ENCODE measurements at places on chromosomes 16 and 17.

DNA sequence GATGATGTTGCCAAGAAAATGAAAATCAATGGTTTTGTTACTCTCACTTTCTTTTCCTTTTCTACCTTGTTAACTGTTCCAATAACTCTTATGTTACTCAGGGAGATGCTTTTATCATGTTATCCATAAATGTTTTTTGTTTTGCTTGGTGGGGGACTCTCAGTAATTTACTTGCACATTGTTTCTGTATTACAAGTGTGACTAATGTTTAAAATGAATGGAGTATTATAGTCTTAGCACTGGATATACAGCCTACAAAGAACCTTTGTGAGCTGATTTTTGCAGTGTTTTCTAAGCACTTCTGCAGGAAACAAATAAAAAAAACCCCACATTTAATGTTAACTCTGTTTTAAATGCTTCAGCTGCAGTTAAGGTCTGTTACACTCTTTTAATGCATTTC lies 12.1 kb downstream of the VMP1 start:
- no peak for DNase-seq

GRCh38 chr17:40148527-40148926 lies 8.2 kb downstream of the CASC3 start:
- DNase-seq, result no peak

GRCh38 chr17:14366199-14366598 lies 65.3 kb downstream of the HS3ST3B1 start:
- no peak for DNase-seq

GRCh38 chr17:72236980-72237633 lies 116.3 kb downstream of the SOX9 start:
- no peak for DNase-seq

GRCh38 chr17:70271200-70271599 lies 101.9 kb downstream of the KCNJ2 start:
- DNase-seq, result no peak

GRCh38 chr16:667113-667779 lies 686 bp upstream of the RHOT2 start:
- DNase-seq, result no peak

- no peak for DNase-seq
These were observed 441.0 kb upstream of the SALL1 start for GRCh38 chr16:51592001-51592501.

DNA sequence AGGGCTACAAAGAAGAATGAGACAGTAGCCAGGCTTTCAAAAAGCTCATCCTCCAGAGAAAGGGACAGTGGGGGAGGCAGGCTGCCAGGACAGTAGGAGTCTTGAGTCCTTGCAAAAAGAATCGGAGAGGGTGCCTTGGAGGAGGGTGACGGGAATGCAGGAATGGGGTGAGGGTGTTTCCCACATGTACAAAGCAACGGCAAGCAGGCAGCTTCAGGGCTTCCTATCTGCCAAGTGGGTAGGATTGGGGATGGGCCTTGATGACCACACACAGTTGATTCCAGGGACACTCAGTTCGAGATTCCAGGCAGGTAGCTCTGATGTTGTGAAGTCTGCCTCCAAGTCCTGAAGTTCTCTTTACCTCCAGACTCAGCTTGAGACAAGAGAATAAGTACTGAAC lies 54.4 kb downstream of the C17orf67 start:
- DNase-seq, result no peak

DNA sequence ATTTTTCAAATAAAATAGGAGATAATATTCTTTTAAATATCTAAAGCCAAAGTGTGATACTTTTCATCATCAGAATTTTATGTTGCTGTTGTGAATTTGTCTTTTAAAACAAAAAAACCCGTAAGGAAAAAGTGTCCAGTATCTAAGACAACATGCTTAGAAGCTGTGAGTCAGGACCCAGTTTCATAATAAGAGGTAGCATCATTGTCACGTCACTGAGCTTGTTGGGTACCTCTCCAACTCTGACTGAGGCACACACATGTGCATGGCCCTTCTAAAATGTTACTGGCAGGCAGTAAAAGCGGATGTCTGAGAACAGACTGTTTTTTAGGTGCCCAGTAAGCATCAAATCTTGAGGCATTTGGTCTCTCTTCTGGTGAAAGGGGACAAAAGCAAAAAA lies 2.5 kb downstream of the CIAPIN1 start:
- DNase-seq, result no peak

DNA sequence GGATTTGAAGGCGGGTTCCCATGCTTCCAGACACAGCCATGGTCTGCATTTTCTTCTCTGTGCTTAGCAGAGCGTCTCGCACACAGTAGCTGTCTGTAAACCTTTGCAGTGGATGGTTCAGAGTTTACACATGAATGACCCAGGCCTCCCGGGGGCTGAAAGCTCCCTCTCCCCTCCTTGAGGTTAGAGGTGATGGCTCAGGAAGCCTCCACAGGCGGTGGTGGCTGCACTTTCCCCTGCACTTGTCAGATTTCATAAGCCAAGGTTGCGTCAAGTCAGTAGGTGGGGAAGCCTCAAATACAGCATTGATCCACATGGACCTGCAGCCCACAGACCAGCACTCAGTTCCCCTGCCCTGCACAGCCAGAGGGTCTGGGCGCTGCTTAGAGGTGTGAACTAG lies 211.9 kb downstream of the KATNIP start:
- DNase-seq, result no peak

DNA sequence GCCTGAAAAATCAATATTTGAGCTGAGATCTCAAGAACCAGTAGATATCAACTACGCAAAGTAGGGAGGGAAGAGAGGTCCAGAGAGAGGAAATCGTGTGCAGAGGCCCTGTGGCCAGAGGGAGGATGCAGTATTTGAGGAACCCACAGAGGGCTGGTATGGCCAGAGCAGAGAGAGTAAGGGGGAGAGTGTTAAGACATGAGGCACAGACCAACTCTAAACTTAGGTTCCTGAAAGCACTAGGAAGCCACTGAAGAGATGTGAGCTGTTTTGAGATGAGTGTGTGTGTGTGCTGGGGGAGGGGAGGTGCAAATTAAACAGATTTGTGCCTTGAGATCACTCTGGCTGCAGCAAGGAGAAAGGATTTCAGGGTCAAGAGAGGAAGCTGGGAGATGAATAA lies 10.9 kb downstream of the SLC13A2 start:
- no peak for DNase-seq

GRCh38 chr16:85187447-85187846 lies 75.2 kb upstream of the CIBAR2 start:
- DNase-seq, result no peak

GRCh38 chr16:68264128-68265077 lies at the start of gene SLC7A6:
TSS of gene SLC7A6 (plus strand) at chr16:68264526. CDS start at chr16:68274727, 10,201 bp downstream.
- no peak for DNase-seq

- DNase-seq, result no peak
These were observed 11.9 kb downstream of the PIEZO1 start for GRCh38 chr16:88772871-88773811.

DNA sequence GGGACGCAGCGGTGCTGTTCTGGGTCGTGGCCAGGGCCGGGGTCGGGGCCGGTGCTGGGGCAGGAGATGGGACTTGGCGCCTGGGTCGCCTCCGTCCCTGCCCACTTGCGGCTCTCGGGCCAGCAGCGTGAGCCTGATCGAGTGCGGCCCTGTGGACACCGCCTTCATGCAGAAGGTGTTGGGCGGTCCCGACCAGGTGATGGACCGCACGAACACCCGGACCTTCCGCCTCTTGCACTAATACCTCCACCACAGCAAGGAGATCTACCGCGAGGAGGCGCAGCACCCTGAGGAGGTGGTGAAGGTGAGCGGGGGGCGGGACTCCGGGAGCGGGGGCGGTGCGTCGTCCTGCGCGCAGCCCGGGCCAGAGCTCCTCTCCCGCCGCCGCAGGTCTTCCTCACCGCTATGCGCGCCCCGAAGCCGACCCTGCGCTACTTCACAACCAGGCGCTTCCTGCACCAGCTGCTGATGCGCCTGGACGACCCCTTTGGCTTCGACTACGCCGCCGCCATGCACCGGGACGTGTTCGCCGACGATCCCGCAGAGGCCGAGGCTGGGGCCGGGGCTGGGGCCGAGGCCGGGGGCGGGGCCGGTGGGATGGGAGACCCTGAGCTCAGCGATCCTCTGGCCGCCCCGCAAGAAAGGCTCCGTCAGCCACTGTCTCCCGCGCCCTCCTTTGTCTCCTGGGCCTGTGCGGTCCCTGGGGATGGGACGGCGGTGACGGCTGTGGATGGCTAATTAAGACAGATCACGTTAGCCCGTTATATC lies 4.5 kb upstream of the HSD17B1 start:
- no peak for DNase-seq

GRCh38 chr17:53792997-53793396 lies 29.7 kb upstream of the KIF2B start:
- no peak for DNase-seq

DNA sequence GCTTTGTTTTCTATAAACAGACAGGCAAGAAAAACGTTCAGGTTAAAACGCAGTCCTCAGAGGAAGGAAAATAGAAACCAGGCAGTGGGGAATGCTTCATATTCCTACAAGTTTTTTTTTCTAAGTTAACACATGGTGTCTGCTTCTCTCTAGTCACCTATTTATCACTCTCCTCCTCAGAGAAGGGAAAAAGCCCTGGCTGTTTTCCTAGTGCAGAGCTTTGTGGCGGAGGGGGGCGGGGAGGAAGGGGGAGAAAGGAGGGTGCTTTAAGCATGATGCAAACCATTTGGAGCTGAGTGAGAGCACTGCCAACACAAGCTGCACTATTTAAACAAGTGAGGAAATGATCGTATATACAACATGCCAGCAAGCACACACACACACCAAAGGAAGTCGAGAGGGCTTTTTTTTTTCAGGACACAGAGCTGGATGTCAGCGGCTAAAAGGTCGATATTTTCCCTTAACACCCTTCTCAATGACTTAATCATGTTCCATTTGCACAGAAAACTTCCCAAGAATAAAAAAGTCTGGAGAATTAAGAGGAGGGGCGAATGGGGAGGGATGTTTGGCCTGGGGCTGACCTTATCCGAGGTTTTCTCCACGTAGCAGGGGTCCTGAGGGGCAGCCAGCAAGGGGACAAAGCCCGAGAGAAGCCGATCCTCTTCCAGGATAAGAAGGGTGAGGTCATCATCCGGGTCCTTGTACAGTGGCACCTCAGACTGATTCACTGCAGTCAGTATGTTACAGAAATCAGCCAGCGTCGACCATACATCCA lies 117.4 kb downstream of the HIC1 start:
- no peak for DNase-seq

DNA sequence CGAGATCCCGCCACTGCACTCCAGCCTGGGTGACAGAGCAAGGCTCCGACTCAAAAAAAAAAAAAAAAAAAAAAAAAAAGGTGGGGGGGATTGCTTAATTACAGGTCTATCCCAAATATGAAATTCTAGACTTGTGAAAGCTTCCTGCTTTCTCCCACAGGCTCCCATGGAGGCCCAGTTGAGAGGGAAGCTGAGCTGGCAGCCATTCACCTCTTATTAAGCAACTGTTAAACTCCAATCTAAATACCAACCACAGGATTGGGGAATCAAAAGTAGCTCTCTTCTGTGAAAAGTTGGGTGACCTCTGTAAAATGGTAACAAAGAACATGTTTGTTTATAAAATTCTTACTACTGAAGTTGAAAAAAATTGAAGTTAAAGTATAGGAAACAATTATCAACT lies 45.8 kb upstream of the STAC2 start:
- DNase-seq, result no peak

- DNase-seq, result no peak
These were observed 12.0 kb downstream of the ACSF3 start for GRCh38 chr16:89105599-89106151.

GRCh38 chr16:12228602-12229499 lies 252.3 kb downstream of the SNX29 start:
- DNase-seq, result peak; percentile 18

- no peak for DNase-seq
These were observed 15.3 kb downstream of the NLK start for GRCh38 chr17:28057731-28058246.

DNA sequence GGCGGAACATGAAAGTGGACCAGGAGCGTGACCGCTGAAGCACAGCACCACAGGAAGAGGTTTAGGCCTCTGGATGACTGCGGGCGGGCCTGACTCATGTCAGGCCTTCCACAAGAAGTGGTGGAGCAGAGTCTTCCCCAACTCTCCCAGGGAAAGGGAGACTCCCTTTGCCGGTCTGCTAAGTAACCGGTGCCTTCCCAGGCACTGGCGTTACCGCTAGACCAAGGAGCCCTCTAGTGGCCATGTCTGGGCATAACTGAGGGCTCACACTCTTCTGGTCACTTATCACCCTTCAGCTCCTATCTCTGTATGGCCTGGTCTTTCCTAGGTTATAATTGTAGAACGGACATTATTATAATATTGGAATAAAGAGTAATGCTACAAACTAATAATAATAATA lies 1931.9 kb downstream of the TP53TG3F start:
- DNase-seq, result no peak

DNA sequence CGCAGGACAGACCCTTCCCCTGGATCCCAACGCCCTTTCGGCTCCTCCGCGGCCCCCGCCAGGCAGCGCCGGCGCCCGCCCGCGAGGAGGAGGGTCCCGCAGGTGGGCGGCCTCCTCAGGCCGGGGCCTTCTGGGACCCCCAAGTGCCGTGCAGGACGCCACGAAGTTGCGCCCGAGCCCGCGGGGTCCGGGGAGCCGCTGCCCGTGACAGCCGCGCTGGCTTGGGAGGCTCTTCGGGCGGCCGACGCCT lies 504 bp downstream of the ERN1 start:
- DNase-seq, result no peak

DNA sequence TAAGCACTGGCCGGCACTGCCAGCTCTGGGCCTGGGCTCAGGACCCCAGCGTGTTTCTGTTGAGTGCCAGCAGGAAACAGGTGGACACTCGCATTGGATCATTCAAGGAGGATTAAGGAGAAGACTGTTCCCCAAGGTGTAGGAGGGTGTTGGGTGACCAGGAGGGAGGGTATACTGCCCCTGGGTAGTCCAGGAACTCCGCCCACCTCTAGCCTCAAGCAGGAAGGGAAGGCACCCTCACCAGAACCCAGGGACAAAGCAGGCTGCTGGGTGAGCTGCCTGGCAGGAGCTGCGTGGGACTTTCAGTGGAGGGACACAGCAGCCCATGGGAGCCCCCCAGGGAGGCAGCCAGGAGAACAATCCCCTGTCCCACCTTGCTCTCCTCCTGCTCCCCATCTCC lies 7.7 kb upstream of the RAB37 start:
- DNase-seq, result no peak

GRCh38 chr17:68103148-68103547 lies 67.6 kb downstream of the KPNA2 start:
- no peak for DNase-seq

DNA sequence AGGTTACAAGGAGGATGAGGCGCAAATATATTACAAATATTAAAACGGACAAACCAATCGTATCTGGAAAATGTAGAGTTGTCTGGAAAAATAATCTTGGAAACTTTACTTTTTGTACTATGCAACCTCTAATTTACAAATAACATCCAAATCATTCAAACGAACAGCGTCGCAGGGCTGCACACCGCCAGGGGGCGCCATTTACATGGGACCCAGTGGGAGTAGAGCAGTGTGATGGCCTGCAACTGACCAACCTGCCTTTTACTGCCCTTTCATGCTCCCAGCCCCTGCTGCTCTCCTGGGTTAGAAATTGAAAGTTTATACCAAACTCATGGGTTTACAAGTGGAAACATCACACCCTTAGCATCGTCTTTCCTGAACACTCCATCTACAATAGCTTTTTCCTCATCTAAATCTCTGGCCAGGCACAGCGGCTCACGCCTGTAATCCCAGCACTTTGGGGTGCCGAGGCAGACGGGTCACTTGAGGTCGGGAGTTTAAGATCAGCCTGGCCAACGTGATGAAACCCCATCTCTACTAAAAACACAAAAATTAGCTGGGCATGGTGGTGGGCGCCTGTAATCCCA lies 10.0 kb downstream of the PITPNC1 start:
- no peak for DNase-seq

All from GOT3 (cell line).